Activated CD4-positive, CD25-positive, alpha-beta regulatory T cell (primary cell): ENCODE measurements at places on chromosomes 11 and 22.

GRCh38 chr11:72441752-72442207 is 7.4 kb upstream of the CLPB start:
- DNase-seq, result no peak

DNA sequence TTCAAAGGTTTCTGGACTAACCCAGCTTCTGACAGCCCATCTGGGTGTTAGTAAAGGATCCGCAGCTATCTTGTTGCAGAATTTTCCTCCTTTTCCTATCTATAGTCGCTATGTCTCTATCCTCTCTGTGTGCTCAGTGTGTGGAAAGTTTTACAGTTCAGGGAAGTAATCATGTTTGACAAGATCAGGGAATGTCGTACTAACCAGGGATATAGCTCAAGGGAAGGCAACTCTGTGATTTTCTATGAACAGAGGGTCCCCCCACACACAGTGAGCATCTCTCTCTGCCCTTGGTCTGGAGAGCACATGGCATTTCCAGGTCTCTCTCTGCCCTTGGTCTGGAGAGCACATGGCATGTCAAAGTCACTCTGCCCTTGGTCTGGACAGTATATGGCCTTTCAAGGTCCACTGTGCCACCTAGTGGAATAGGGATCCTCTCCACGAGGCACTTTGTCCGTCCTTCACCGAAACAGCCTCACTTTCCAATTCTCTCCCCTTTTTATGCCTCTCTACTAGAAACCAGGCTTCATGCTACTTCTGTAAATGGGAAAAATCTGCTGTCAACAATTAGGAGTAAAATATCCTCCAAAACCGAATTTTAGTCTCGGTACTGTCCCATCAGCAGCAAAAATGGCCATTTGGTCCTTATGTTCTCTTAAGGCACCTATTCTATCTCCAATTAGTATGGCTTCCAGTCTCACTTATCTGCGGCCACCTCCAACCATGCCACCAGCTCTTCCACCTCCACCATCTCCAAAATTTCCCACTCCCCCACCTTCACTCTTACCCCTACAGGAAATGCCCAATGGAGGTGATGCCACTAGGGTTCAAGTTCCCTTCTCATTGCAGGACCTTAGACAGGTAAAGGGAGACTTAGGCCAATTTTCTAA is 88.7 kb downstream of the IGLL5 start:
- DNase-seq, result no peak

DNA sequence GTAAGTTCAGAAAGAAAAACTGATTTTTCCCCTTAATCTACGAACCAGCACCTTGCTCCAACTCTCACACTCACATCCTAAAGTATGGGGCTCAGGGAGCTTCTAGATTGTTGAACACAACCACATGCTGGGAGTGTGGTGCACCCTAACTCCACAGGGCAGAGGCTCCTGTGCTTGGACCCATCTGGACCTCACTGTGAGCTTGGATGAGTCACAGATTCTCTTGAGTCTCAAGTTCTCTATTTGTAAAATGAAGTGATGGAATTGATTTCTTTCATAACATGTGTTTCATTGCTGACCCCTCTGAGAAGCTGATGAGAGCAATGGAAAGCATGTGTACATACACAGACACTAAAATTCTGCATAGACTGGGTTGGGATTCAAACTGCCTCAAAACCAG is 109.7 kb downstream of the PGR start:
- no peak for DNase-seq

GRCh38 chr11:27373392-27373791 is 10.4 kb upstream of the CCDC34 start:
- no peak for DNase-seq

GRCh38 chr11:70201882-70202861 is 924 bp upstream of the FADD start:
- DNase-seq, result no peak
